Right hindlimb (tissue), 1 donor: ENCODE measurements at places on chromosomes 11 and 22.
A peak's percentile ranks its signal among the peaks of the same experiment; 100 is the strongest.

DNA sequence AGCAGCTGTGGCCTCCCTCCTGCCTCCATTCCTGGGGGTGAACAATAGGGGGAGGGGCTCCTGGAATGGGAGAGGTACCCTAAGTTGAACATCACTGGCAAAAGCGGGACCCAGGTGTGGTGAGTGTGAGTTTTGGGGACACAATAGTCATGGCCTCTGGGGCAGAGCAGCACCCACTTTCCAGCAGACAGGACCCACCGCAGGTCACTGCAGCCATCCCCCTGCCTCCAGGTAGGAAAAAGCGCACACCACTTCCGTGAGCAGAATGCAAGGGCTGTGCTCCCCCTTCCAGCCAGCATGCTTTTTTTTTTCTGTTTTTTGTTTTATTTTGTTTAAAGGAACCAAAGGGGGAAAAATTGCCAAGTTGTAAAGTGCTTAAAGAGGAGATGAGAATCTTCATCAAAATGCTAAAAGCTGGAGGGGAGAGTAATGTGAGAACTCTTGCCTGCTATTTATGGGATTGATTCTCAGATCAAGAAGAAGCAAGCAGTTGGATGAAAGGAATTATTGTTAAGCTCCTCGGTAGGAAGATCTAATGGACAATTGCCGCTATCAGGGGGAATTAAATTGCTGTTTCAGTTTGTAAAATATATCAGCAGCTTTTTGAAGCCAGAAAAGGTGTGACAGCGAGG lies 152.9 kb downstream of the FEZ1 start:
- DNase-seq, result peak; percentile 2

DNA sequence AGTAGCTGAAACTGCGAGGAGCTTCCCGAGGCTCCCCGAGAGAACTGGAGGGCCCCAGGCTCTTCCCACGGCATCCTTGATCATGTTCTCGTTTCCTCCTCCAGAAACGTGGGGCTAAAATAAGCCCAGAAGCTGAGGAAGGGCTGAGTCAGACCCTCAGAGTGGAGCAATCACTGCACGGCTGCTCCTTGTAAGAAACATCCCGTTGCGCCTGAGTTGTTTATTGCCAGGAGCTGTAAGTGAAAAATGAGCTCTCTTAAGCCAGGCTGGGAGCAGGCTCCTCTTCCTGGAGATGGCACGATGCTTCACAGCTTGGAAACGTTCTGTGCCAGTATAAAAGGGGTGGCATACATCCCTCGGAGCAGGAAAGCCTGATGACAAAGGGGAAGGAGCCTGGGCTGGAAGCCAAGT lies 47.3 kb upstream of the SYN3 start:
- DNase-seq, result peak; percentile 40

- no peak for DNase-seq
Measured at GRCh38 chr11:78660471-78660870, 85.8 kb upstream of the NARS2 start.

GRCh38 chr11:61683961-61684869 lies 4.0 kb downstream of the DAGLA start:
- DNase-seq, result no peak

- no peak for DNase-seq
Measured at GRCh38 chr22:41910050-41911000, 4.5 kb downstream of the SHISA8 start.

DNA sequence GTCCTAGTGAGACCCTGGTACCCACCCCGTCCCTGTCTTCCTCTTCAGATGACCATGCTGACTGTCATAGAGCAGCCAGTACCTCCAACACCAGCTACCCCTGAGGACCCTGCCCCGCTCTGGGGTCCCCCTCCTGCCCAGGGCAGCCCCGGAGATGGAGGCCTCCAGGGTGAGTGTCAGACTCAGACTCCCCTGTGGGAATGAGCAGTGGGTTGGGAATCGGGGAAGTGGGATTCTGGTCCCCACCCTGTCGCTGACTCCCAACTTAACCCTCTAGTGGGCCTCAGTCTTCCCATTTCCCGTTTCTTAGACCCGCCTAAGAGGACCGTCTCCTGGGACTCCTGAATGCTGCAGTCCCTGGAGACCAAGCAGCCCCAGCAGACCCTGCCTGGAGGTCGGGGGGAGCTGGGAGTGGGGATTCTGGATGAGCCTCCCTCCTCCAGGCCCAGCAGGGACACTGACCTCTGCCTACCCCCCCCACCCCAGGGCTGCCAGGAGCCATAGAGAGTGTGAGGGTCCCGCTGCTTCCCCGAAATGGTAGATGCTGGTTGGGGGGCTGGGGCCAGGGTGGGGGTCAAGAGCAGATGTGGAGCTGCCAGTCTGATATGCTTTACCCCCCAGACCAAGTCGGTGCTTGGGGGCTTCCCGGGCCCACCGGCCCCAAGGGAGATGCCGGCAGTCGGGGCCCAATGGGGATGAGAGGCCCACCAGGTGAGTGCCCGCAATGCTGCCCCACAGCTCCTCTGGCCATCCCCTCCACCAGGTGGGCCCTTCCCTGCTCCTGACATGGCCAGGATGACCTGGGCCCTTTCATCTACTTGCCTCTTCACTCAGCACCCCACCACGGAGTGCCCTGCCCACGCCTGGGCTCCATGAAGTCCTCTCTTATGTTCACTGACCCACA lies 25.5 kb downstream of the EMID1 start:
- DNase-seq, result no peak

DNA sequence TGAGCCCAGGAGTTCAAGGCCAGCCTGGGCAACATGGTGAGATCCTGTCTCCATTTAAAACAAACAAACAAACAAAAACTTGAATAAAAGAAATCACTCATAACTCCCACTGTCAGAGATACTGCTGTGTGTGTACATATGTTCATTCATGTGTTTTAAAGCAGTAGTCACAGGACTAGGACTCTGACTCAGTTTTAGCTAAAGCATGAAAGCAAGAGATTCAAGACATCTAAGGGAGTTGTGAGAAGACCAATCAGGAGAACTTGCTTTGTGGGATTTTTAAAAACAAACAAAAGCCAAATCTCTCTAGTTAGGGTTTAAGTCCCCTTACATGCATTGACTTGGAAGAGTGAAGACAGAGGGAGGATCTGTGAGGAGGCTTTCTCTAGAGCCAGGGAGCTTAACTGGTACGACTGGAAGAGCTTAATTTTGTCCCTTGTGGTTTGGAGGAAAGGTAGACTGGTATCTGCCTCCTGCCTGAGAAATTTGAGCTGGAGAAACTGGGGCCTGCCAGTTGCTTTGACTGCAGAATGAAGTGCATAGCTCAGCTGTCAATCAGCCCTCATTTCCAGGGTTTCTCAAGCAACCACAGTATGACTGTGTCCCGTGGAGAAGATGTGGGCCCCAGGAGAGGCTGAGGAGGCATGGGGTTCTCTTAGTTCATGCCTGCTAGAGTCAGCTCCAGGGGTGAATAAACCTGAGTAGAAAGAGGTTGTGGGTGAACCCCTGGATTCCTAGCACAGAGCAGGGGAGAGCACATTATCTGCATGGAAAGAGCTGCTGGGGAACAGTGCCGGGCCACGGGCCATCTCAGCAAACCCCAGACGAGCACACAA lies 30.6 kb downstream of the EXPH5 start:
- no peak for DNase-seq

- DNase-seq, result no peak
Measured at GRCh38 chr22:49736538-49736937, 91.1 kb downstream of the BRD1 start.

DNA sequence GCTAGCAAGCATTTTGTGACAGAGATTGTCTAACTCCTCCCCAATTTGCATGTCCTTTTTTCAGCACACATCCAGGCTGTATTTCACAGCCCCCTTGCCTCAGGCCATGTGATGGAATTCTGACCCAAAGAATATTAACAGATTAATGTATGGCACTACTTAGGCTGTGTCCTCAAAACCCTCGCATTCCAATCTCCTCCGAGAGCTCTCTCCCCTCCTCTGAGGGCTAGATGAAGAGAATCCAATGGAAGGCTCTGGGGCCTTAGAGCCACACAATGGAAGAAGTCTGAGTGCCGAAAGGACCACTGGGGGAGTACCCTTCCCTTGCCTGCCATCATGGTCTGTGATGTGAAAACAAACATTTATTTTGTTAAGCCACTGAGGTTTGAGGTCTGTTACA lies 13.7 kb upstream of the NNMT start:
- no peak for DNase-seq
